Iris pigment epithelial cell (primary cell): ENCODE measurements at places on chromosomes 7 and 10.

- DNase-seq: no peak
These were observed 3.9 kb downstream of the MPP7 start for GRCh38 chr10:28298951-28299350.

- no peak for DNase-seq
These were observed 11.0 kb downstream of the TMEM184A start for GRCh38 chr7:1544896-1545416.

GRCh38 chr10:12741360-12741804 is 260.1 kb downstream of the CCDC3 start:
- DNase-seq: no peak

DNA sequence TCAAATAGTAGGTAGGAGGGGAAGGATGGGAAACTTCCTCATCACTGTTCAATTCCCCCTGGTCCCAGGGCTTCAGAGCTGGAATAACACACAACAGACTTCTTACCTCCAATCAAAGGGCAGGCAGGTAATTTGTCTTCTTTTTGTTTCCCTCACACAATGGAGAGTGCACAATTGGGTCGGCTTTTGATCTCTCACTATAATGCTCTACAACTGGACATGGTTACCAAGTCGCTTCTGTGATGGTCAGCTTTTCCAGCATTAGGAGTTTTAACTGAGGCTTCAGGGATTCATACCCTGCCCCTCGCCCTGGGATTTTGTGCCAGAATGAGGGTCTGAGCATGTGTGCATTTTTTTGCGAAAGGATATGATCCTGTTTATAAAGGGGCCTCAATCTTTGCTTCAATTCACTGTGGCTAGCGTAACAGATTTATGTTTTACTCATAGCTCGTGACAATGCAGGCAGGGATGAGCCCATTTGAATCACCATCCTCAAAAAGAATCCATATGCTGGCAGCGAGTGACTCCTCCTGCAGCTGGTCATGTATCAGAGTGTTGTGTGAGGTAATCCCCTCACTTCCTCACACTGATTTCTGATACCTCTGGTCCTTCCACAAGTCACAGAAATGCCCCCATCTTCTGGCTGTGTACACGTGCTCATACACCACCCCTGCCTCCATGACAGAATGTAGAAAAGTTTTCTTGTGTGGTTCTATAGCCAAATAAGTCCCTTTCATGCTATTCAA is 189.6 kb downstream of the CTTNBP2 start:
- no peak for DNase-seq
